Upper lobe of right lung (tissue), 1 donor: ENCODE measurements at places on chromosomes 1 and 21.

DNA sequence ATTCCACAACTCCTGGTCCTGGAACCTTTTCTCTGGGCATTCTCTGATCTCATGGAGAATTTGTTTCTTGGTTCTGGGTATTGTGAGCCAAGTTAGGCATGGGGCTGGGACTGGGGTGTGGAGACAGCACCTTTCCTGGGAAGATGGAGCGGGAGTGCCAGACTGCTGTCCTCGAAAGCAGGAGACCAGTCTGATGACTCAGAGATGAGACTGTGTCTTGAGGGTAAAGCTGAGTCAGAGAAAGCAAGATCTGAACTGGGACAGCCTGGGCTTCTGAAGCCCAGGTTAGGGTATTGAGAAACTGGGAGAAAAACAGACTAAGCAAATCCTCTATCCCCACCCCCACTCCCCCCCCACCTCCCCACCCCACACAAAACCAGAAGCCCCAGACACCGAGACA, 2.2 kb upstream of the KANK4 start:
- no peak for DNase-seq

- DNase-seq, result no peak
Measured at GRCh38 chr1:119222271-119222670, 81.8 kb upstream of the WARS2 start.

DNA sequence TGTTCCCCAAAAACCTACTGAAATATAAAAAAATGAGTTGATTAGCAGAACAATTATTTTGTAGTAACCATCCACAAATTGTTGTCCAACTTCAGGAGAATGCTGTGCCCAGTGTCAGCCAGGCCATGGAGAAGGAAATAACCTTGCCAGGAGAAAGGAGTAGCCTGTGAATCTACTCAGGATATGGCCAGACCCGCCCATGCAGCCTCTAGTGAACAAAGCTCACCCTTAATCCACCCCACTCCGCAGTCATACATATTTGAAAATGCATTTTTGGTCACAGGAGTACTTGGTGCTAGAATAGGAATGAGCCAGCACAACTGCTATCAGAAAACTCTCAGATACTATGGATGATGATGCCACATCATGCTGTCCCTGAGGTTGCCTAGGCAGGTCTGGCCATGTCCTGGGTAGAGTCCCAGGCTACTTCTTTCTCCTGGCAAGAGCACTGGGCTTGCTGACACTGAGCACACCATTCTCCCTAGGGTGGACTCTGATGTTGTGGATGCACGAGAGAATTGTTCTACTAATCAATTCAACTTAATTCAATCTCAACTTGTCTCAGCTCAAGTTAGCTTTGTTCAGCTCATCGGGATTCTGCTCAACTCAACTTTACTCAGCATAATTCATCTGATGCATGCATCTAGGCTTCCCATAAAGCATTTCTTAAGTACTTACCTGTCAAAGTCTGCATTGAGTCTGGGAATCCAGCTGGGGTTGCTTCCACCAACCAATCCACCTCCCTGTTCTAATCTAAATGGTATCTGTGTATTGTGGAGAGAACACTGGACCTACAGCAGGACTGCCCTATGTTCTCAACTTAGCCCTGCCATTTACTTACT, 18.2 kb downstream of the STYXL2 start:
- no peak for DNase-seq

DNA sequence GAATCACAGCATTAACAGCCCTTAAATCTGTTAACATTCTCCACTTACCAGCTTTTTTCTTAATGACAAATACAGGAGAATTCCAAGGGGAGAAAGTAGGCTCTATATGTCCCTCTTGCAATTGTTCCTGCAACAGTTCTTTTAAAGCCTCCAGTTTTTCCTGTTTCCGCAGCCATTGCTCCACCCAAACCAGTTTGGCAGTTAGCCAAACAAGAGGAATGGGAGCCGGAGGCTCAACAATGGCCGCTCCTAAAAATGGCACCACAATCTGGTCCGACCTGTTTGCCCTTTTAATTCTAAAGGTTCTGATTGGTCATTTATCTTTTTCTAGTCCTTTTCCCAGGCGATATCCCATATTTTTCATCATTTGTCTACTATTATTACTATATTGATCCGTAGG, 14.0 kb upstream of the L1TD1 start:
- DNase-seq, result peak; percentile 15

GRCh38 chr1:12424793-12425192, 193.2 kb downstream of the DHRS3 start:
- no peak for DNase-seq
